ENCODE measurements at places on chromosomes 13 and 19.

DNA sequence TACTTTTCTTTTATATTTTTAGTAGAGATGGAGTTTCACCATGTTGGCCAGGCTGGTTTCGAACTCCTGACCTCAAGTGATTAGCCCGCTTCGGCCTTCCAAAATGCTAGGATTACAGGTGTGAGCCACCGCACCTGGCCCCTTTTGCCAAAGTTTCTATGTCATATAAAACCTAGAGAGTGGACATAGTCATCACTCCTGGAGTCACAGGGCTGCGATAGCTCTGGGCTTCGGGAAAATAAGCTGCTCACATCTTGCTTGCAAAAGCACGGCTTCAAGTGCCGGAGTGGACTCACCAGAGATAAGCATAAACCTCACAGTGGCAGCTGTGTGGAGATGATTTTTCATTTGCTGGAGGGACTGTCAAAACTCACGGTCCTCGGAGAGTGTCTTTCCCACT lies 171.2 kb downstream of the TEX29 start:
- DNase-seq: no peak

DNA sequence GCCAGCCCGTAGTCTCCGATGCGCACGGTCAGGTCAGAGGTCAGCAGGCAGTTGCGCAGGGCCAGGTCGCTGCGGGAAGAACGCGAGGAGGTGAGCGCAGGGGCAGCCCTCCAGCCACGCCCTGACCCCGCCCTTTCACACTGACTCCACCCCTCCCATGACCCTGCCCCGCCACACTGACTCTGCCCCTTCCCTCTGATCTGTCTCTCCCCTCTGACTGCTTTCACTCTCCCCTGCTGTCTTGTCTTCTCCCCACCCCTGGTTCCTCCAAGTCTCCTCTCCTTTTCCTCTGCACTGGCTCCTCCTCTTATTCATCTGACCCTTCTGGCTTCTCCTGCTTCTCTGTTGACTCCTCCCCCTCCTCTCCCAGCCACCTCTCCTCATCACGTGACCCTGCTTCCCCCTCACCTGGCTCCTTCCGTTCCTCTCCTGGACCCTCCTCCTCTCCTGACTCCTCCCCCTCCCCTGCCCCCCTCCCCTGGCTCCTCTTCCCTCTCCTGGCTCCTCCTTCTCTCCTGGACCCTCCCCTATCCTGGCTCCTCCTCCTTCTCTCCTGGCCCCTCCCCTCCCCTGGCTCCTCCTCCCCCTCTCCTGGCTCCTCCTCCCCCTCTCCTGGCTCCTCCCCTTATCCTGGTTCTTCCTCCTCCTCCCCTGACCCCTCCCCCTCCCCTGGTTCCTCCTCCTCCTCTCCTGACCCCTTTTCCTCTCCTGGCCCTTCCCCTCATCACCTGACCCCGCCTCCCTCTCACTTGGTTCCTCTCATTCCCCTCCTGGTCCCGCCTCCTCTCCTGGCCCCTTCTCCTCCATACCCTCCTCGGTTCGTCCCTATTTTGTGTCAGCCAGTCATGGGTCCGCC lies 9.9 kb downstream of the LMTK3 start:
- DNase-seq: no peak

DNA sequence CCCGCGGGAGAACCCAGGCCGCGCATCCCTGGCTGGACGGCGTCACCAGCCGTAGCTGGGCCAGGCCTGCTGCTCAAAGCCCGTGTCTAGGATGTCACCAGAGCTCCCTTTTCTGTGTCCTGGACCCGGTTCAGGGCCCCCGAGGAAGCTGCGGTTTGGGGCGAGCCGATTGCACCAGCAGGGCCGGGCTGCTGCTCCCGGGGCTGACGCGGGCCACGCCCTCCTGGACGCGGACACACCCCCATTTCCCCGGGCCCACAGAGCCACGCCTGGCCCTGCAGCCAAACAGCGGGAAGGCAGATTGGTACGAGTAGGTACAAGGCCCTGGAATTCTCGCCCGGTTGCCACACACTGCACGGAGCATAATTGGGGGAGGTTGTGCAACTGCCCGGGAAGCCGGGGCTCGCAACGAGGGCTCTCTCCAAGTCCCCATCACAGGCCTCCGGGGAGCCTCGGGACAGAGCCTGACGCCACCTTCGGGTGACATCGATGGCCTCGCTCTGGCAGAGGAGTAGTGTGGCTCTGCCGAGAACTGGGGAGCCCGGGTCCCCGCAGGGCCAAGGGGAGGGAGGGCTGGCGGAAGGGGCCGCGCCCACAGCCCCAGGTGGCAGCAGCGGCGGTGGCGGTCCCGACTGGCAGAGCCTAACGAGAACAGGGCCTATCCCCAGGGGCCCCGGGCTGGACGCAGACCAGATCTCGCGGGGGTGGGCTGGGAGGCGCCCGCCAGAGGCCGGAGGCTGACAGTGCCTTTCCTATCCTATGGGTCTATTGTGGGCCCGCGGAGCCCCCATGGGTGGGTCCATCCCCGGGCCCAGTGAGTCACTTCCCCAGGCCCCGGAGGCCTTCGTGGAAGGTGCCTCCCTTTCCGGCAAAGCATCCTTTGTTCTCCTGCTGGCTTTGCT lies 23.5 kb downstream of the KCTD15 start:
- DNase-seq: no peak

DNA sequence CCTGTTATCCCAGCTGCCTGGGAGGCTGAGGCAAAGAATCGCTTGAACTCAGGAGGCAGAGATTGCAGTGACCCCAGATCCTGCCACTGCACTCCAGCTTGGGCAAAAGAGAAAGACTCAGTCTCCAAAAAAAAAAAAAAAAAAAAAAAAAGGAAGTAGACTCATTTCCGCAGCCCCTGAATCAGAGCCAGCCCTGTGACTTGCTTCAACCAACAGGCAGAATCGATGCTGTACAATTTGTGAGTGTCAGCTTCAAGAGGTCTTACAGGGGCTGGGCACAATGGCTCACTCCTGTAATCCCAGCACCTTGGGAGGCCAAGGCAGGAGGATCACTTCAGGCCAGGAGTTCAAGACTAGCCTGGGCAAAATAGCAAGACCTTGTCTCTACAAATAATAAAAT lies 12.8 kb downstream of the ANKRD27 start:
- DNase-seq: no peak

- DNase-seq: peak; percentile 35
These were observed 32.2 kb downstream of the GP6 start for GRCh38 chr19:55005684-55006488.

GRCh38 chr13:36907821-36908220 lies 12.2 kb downstream of the SMAD9 start:
- DNase-seq: no peak

DNA sequence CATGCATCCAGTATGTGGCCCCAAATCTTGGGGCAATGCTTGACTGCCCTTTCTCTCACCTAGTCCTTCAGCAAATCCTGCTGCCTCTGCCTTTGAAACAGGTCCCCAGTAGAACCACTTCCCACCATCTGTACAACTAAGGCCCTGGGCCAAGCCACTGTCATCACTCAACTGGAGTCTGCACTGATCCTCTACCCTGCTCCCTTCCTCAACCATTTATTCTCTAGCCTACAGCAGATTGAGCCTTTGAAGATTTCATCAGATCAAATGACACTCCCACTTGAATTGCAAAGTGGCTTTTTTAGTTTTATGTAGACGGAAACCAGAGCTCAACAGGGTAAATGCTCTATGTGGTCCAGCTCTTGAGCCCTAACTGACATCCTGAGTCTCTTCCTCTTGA lies 43.5 kb downstream of the ATP8A2 start:
- DNase-seq: no peak

GRCh38 chr13:46607768-46608564 lies 55.0 kb downstream of the LRCH1 start:
- DNase-seq: no peak

DNA sequence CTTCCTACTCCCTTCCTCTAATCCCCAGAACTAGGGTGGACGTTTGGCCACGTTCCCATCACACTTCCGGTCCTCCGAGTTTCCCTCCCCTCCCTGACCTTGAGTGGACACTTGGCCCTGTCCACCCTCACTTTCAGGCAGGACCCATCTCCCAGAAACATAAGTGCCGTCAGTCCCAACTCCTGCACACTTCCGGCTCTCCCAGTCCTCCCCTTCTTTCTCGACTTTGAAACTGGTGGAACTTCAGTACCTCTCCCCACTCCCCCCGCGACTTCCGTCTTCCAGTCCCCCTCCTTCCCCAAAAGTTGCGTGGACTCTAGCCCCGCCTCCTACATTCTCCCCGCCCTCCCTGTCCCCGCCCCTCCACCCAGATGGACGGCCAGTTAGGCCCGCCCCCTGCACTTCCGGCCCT lies 278 bp upstream of the ZNF274 start:
- peak; percentile 9 for DNase-seq

DNA sequence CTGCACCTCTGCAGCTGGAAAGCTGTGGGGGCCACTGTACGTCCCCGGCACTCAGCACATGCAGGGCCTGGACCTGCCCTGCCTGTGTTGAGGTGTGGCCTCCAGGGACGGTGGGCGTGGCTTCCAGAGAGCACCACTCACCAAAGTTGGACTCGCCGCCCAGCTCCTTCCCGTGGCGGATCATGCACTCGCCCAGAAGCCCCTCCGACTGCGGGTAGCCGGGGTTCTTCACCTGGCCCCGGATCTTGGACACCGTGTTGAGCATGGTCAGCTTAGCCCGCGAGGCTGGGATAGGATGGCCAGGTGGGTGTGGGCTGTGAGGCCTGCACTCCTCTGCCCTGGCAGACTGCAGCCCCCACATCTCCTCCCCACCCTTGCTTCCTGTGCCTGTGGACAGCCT lies 22.0 kb downstream of the MPND start:
- DNase-seq: no peak

DNA sequence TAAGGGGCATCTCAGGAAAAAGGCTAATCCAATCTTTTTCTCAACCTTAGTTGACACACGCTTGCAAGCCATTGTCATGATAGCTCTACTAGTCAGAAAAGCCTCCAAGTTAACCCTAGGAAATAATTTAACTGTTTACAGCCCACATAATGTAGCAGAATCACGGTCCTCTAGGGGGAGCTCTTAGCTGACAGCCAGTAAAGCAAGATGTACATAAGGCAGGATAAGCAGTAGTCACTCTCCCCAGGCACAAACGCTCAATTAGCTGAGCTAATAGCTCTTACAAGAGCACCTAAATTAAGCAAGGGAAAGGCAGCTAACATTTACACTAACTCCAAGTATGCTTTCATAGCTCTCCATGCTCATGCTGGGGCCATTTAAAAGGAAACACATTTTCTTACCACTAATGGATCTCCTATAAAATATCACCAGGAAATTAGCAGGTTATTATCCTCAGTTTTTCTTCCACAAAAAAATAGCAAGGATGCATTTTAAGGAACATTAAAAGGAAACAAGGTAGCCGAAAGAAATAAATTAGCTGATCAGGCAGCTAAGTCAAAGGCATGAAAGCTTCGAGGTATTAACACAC lies 33.7 kb upstream of the ZSCAN5A start:
- no peak for DNase-seq

DNA sequence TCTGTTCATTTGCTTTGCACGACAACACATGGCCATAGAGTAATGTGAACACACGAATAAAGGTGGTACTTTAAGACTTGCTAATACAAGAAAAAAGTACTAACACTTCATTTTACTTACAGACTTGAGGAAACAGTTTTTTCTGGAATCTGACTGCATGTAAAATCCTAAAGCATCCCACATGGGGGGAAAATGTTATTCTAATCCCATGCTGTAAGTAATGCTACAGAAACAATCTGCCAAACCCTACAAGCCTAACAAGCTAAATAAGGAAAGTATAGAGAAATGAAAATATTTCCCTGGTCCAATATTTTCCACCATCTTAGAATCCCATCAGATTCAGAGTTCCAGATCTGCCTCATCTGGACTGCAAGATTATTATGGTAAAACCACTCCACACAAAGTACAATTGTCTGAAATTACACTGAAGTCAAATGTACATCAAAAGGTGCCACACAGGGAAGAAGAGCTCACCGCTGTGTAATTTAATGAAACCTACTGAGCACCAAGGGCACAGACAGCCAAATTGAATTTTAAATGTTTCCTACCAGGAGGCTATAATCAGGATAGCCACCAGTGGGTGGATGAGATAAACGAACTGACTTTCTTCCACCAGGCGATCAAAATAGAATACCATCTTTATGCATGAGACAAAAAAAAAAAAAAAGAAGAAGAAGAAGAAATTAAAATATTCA lies 22.0 kb downstream of the LHFPL6 start:
- DNase-seq: no peak

DNA sequence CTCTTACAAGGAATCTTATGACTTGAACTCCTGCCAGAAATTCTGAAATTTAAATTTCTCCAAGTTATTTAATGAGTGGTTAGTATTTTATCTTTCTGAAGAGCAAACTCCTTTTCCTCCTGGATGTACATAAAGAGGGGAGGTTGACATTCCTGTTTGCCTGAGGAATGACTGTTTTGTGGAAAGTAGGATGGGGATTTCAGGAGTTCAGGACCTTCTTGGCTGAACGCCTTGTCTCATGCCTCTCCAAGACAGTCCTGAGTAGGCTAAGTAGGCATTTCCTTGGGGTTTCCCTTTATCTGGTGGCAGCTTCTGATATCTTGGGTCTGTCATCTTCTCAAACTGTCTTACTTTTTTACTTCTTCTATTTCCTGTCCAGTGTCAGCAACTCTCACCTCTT lies 356.6 kb downstream of the TDRD3 start:
- no peak for DNase-seq

- no peak for DNase-seq
These were observed 14.2 kb upstream of the LILRB1 start for GRCh38 chr19:54616057-54616456.

GRCh38 chr19:34818270-34818669 lies 45.3 kb upstream of the ZNF599 start:
- DNase-seq: no peak
